ENCODE measurements at places on chromosomes 1 and 21.
A peak's percentile ranks its signal among the peaks of the same experiment; 100 is the strongest.

- DNase-seq: no peak
Observed at GRCh38 chr1:86762336-86762735, 58.0 kb downstream of the SH3GLB1 start.

DNA sequence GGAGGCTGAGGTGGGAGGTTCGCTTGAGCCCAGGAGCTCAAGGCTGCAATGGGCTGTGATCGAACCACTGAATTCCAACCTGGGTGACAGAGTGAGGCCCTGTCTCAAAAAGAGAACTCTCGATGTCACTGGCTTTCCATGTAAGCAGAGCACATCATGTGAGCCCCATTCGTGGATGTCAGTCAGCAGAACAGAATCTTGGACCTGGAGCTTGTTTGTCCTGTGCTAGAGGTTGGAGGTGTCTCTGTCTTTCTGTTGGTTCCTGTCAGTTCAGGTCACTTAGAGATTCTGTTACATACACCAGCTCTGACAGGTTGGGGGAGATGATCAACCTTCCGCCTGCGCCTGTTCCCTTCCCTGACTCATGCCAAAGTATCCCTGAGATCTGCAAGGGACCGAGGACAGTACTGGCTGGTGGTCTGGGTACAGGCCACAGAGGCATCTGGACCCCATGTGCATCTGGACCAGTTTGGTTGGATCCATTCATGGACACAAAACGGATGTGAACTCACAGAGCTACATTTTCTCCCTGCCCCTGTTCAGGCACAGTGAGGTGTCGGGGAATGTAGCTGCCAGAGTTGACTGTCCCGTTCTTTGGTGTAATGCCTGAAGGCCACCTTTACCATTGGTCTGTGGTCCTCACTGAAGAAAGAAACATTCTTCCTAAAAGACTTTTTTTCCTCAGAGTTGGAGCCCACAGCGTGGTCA is 10.0 kb downstream of the ARF1 start:
- no peak for DNase-seq

- DNase-seq: no peak
Observed at GRCh38 chr1:54362881-54363340, 43.3 kb downstream of the SSBP3 start.

GRCh38 chr1:28099050-28099769 is 10.8 kb upstream of the EYA3 start:
- no peak for DNase-seq

DNA sequence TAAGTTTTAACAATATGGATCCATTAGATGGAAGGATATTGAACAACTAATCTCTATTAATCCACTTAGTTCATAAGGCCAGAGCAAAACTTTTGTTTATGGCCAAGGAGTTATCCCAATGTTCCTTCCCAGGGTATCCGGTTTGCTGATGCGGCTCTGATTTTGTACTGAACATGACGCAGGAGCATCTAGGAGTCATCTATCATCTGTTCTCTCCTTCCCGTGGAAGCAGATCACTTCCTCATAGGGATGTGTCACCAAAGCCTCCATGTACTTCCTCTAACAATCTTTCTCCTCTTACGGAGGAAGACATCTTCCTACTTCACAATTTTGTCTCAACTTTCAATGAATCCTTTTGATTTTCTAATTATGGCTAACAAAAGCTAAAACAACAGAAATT is 206.6 kb downstream of the APP start:
- DNase-seq: peak; percentile 79

- DNase-seq: peak; percentile 97
Observed at GRCh38 chr1:70978623-70979022, 69.0 kb downstream of the PTGER3 start.

DNA sequence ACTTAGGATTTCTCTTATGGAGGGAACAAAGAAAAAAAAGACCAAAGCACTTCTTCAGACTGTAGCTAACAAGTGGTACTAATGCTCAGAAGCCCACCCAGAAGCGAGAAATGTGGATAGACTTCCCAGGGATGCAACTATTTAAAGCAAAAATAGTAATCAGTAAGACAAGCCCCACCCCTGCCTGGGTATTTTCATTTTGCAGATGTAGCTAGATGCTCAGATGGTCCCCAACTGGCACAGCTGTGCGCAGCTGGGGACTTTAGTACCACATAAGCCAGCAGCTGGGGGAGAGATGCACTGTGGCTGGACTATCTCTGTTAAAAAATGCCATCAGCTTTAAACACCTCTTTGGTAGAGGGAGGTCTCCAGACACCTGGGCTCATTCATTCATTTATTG is 77.8 kb upstream of the SPAG17 start:
- no peak for DNase-seq

DNA sequence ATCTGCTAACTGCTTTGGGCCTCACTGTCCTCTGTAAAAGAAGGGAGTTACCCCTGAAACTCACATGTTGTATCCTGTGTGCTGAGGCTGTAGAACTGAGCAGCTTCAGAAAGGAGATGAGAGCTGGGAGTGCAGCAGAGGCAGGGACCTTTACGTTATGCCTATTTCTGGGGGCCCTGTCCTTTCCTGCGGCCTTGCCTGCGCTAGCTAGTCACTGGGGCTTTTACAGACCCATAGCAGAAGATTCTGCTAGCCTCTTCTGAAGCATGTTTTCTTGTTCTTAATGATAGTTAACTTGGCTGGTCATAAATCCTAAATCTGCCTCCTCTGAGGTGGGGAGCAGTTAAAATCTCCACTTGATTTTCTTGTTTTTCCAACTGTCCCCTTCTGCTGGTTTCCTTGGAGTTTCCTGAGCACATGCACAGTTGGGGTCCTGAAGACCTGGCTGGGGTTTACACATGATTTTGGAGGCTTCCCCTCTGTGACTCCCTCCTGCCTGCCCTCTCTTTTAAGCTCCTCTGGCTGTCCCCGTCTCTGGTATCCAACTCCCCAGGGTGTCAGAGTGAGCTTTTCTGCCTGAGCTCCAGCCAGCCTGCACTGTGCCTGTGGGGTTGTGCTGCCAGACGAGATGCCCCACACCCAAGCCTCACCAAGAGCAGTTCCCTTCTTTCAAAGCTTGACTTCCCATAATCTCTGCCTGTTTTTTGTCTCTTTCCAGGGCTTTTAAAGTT is 76.6 kb downstream of the NOS1AP start:
- no peak for DNase-seq

DNA sequence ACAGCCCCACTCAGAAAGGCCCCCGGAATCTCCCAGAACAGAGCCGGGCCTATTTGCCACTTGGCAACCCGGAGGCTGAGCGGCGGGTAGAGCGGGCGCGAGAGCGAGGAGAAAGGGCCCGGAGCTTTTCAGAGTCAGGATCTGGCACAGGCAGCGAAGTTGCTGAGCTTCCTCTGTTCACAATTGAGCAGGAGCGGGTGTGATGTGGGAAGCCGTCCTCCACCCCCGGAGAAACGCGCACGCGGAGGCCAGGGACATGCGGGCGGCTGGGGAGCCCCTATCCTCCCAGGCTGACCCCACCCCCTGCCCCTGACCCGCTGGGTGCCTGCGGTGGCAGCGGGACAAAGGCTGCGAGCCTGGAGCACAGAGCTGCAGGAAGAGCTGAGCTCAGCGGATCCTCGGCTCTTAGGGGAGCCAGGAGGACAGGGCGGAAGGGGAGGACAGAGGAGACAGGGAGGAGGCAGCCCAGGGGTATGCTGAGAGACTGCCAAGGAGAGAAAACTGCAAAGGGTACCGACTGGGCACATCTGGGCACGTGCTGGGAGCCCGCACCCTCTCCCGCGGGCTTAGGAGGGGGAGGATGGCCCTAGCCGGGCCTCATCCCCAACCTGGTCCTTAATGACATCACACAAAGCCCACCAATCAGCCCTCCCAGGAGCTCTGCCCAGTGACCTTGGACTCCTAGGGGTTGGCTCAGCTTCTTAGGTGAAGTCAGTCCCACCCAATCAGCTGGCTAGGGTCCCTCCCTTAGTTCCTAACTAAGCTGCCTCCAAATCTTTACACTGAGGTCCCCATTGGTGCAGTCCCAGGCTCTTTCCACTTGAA is 9.3 kb downstream of the KIF21B start:
- no peak for DNase-seq

DNA sequence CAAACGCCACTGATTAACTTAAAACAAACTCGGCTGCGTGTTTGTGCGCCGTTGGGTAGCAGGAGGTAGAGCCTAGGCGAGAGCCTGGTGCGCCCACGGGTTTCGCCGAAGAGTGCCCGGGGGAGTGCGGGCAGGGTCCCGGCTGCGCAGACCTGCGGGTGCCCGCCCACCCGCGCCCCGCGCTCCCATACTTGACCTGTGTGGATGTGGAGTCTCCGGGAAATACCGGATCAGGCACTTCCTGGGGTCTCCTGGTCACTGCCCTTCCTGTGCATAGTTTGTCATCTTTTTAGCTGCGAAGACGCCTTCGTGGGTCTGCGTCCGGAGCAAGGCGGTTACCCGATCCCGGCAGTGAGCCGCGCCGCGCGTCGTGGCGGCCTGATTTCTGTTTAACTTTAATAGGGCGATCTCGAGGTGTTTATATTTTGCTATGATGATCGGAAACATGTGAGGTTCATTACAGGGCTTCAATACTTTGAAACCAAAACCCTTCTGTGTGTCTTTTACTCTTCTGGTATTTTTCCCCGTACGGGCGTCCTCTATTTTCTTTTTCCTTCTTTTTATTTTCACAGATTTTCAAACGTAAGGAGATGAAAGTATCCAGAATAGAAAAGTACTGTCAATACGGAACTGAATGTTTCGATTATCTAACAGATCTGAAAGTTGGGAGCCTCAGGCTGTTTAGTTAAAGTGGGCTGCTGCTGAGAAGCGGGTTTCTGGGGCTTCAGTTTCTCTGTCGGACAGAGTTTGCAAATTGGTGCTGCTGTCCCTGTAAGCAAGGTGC is 15.2 kb downstream of the NR5A2 start:
- DNase-seq: no peak

DNA sequence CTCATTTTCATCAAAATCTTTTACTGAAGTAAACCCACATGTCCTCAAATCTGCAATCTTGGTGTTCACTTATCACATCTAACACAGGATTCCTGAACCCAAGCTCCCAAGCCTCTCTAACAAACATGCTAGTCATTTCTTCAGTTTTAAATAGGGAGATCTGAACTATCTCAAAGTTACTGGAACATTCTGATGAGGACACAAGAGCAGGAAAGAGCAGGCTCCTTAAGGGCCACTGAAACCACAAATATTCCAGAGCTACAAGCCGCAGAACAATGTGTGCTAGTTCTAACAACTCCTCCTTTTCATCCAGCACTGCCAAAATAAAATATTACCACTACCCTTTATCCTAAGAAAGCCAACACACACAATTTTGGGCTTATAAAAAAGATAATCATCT is 38.9 kb downstream of the WARS2 start:
- DNase-seq: no peak

DNA sequence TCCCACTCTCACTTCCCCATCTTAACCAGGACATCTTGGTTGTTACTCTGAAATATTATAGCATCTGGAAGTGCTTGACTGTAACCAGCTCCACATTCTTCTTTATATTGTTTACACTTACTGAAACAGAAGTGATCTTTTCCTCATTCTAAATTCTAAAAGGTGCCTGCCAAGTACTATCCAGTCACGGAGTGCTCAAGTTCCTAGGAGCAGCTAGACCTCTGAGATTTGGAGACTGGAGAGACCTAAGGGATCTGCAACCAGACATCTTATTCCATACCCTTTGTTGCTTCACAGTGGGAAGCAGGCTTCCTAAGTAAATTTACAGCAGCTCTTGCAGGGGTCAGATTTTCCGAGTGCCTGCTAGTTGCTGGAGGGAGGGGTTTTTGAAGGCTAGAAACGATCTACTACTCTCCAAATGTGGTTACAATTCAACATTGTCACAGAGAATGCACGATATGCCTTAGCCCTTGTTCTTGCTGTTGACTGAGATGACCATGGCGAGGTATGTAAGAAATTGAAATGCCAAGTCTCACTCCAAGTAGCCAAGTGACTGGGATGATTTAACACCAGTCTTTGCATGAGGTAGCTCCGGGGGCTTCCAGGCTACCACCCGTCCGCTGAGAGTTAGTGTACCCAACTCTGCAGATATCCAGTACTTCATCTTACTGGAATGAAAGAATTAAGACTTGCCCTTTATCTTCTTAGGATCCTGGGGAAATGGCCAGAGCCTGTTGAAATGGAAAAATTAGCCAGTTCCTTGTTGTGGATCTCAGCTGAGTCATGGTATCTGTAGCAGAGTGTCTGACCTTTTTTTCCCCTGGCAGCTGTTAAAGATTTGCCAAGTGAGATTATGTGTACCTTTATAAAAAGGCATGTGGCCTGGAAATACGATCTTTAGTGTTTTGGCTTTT is 150.8 kb downstream of the MAST2 start:
- no peak for DNase-seq

GRCh38 chr1:226520640-226521355 is 27.8 kb upstream of the STUM start:
- no peak for DNase-seq

GRCh38 chr21:34166468-34166867 is 93.1 kb downstream of the MRPS6 start:
- DNase-seq: no peak

GRCh38 chr1:72432645-72433267 is 150.4 kb upstream of the NEGR1 start:
- DNase-seq: peak; percentile 28

- no peak for DNase-seq
Observed at GRCh38 chr1:226946841-226947240, 6.7 kb downstream of the COQ8A start.

DNA sequence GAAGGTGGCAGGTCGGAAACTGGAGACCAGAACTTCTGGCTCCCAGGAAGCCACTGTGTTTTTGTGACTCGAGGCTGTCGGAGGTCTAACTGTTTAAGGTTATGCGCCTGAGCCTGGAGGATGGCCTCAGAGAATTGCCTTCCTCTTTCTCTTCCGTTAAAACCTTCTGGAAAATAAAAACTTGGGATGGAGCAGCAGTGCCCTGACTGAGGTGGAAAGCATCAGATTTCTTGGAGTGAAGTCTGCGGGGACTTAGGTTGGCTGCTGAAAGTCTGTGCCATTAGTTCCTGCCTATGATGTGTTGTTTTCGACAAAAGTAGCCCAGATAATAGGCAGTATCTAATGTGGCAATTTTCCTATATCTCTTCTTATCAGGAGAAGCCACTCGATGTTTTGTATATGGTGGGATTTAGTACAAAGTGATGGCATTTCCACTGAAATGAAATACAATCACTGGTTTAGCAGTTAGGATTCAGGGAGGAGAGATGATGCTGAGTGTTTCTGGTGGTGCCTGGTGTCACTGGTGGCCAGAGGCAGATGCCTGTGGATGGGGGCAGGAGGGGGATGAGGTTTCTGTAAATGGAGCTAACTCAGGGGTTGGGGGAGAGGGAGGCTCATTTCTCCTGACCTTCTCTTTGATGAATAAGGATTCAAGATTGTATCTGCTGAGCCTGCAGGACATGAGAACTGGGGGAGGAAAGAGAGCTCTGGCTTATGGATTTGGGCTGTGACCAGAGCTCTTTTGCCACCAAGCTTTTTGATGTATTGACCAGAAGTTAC is 150.8 kb downstream of the CAMTA1 start:
- DNase-seq: no peak

GRCh38 chr1:117576236-117576635 is 29.6 kb upstream of the TENT5C start:
- DNase-seq: no peak
